ENCODE measurements at places on chromosomes 5 and 9. TPM values are rescaled to one million over a fixed set of nuclear protein-coding genes. Genes with fewer than 3 reads are reported as not detected.

LHX6 gene
- not detected for total RNA-seq

- no peak for DNase-seq
These were observed 11.1 kb downstream of the SMAD5 start for GRCh38 chr5:136143763-136144162.

ELAVL2 gene
- total RNA-seq: not detected

DNA sequence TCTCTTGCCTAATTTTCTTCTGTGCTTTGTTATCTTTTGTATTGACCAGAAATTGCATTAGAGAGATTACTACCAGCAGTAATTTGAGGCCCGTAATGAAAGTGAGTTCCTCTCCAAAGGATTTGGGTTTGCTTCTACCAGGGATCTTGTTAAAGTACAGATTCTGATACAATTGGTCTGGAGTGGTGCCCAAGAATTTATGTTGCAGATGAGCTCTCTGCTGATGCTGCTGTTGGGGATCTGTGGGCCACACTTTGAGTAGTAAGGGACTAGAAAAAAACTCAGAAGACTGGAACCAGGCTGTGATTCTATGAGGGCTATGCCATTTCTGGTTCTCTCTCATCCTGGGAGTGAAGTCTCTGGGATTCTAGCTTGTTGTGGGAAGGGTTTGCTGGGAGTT lies 192.2 kb downstream of the SEC61B start:
- DNase-seq: no peak

PCDHGA12 gene
- 0.11 TPM for total RNA-seq

GRCh38 chr5:33491941-33492340 lies 51.2 kb downstream of the TARS1 start:
- no peak for DNase-seq

CBY3 gene
- 0.76 TPM for total RNA-seq

- DNase-seq: no peak
These were observed 22.1 kb downstream of the IPPK start for GRCh38 chr9:92647671-92648473.

- DNase-seq: no peak
These were observed 51.0 kb upstream of the LIFR start for GRCh38 chr5:38607396-38607795.
